ENCODE measurements at places on chromosomes 13 and 19. TPM values are rescaled to one million over a fixed set of nuclear protein-coding genes. Genes with fewer than 3 reads are reported as not detected.
A peak's percentile ranks its signal among the peaks of the same experiment; 100 is the strongest.

GRCh38 chr19:41530184-41530534 lies 45.8 kb upstream of the CEACAM21 start:
- no peak for DNase-seq

GRCh38 chr13:95924389-95924994 lies 128.7 kb downstream of the UGGT2 start:
- no peak for DNase-seq

NDUFA3 gene
- total RNA-seq, result 126 TPM

- DNase-seq, result no peak
Observed at GRCh38 chr13:94267581-94268366, 211.7 kb downstream of the DCT start.

FAAP24 gene
- 4.8 TPM for total RNA-seq

GRCh38 chr19:54464044-54464629 lies 559 bp upstream of the LENG9 start:
- DNase-seq, result peak; percentile 94

- DNase-seq, result no peak
Observed at GRCh38 chr19:18913466-18913865, 5.7 kb downstream of the COPE start.
